ENCODE measurements at places on chromosomes 4 and X.

DNA sequence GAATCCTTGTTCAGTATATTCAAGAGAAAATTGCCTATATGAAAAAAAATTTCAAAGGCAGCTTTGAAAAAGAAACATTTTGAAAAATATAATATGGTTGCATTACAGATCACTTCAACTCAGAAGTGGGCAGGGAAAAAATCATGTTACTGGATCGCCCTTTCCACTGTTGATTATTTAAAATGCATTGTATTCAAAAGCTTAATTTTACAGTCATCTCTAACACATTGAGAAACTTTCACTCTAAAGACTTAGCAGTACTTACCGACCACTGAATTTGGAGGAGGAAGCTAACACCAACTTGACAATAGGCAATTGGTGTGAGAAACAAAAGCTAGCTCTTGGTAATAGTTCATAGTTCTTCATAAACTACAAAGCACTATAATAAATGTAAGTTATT is 101.9 kb downstream of the CEP135 start:
- no peak for DNase-seq

GRCh38 chr4:93437991-93438390 is 390.6 kb upstream of the ATOH1 start:
- DNase-seq: no peak

GRCh38 chr4:7354927-7355326 is 79.8 kb downstream of the PSAPL1 start:
- DNase-seq: no peak

GRCh38 chr4:123980736-123981300 is 584.2 kb downstream of the SPRY1 start:
- DNase-seq: no peak

- no peak for DNase-seq
Measured at GRCh38 chr4:153089742-153090141, 114.5 kb upstream of the TRIM2 start.

All from DMS153 (cell line).